ENCODE measurements at places on chromosomes 2 and 18. TPM values are rescaled to one million over a fixed set of nuclear protein-coding genes. Genes with fewer than 3 reads are reported as not detected.

GRCh38 chr2:15306706-15307105 lies 254.4 kb downstream of the NBAS start:
- DNase-seq: no peak

DNA sequence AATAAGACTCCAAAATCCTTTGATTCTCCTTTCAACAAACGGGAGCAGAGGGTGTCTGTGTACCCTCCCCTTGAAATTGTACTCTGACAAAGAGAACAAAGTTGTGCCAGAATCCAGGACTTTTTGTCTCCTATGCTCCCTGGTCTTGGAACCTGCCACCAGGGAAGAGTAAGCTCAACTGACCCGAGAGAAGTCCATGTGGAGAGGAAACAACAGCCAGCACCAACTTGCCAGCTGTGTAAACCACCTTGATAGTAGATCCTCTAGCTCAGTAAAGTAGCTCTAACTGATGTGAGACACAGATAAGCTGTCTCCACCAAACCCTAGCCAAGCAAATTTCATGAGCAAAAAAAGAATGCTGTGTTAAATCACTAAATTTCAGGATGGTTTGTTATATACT lies 46.9 kb downstream of the LNPK start:
- no peak for DNase-seq

The FBLN7 gene
- total RNA-seq: 39.0 TPM

The LYPD6 gene
- not detected for total RNA-seq

DNA sequence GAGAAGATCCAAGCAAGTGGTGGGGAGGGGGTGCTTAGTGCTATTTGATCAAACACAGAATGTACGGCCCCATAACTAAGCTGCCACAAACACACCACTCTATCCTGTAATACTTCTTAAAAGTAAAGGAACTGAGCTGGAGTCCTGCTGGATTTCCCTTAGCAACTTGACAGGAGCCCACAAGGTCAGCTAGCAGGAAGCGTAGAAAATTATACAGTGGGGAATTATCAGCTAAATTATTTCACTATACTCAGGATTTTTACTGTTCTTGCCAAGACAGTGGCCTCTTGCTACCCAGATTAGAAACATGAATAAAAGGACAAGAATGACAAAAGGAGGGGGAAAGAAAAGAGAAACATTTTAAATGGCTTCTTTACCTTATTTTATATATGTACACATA lies 217.1 kb downstream of the ZNF521 start:
- no peak for DNase-seq

DNA sequence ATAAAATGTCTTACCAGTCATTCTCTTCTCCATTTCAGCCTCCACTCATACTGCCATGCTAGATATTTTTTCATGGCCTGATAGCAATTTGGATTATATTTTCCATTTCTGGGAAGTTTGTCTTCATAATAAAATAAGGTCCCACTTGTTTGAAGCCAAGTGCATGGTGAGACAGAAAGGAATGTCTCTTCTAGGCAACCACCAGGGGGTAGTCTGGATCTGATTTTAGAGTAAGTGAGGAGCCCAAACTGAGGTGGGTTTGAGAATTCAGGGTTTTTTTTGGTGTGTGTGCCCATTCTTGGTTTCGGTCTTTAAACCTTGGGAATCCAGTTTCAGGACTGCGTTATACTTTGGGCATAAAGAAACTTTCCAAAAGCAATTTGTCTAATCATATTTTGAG lies 315.5 kb downstream of the RPRM start:
- DNase-seq: no peak

DNA sequence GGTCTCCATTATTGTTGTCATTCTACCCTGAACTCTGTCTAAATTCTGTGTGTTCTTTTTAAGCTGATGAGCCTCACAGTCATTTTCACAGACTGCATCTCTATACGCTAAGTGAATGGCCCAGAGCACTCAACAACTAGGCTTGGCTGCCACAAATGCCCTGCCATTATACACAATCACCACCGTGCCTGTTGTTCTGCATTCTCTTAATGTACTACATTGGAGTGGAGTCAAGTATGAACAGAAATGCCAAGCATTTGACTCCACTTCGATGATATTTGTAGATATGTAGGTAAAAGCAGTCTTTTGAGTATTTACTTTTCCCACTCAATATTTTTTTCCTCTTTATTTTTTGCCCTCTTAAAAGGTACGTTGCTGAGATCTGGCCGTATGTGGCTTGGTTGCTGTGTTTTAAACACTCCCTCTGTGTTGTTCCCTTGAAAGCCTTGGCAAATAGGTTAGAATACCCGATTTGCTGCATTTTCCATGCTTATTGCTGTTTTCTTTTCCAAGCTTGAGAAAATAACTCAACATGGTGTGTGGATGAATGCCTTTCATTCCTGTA lies 36.2 kb upstream of the TMEFF2 start:
- no peak for DNase-seq

DNA sequence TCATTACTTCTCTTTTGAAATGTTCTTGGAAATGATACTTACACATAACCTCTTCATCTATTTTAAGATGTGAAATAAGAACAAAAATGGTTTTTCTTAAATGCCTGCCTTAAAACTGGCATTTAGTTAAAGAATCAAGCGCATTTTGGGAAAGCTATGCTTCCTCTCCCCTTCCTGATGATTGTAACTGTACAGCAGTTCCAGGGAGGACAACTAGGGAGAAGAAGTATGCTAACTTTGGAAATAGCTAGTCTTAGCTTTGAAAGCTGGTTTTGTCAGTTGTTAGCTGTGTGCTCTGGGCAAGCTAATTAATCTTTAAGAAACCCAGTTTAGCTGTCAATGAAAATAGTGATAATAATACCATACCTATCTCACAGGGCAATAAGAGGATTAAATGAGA lies 8.4 kb upstream of the ADCYAP1 start:
- DNase-seq: no peak
